ENCODE measurements at places on chromosomes 6 and 20.

DNA sequence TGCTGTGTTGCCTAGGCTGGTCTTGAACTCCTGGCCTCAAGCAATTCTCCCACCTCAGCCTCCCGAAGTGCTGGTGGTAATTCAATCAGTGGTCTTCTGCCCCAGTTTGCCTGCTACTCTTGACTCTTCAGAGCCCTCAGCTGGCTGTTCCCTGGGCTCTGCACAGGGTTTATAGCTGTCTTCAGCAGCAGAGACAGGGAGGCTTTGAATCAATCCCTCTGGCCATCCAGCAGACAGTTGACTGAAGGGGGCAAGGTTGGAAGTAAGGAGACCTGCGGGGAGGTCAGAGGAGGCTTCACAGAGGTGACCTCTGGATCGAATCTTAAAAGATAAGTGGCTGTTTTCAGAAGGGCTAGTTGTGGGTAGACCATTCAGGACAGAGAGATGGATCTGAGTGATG lies 26.0 kb upstream of the KIF3B start:
- no peak for DNase-seq

GRCh38 chr6:55827818-55828522 lies 47.4 kb downstream of the BMP5 start:
- DNase-seq = no peak

GRCh38 chr20:63743210-63743970 lies 3.8 kb downstream of the SLC2A4RG start:
- DNase-seq = no peak

DNA sequence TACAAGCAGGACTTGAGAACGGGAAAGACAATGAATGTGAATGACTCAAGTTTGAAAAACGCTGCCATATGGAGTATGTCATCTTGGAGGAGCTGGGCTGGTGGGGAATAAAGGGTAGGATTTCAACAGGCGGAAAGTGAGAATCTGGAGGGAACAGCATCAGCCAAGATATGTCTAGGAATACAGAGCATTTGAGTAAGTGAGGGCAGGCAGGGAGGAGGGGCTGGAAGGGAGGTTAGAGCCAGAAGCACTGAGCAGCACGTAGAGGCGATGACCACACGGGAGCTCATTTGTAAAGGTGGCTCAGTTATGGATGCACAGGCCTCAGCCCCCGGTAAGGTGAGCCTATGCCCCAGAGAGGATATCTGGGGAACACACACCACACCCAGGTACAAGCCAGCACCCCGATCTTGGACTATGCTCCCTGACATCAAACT lies 115.1 kb downstream of the ZMYND8 start:
- DNase-seq = no peak
